Activated T-helper 1 cell treated with anti-CD3 and anti-CD28 coated beads, Interleukin-12 subunit alpha, Interleukin-12 subunit beta, Interleukin-2, Interleukin-4 antibody, amounts not matched to agents 30 ng/mL and 10 ng/mL and 1 ng/mL, durations not matched to agents 14 hours and 24 hours and 36 hours (primary cell): ENCODE measurements at places on chromosomes 16 and 17.

DNA sequence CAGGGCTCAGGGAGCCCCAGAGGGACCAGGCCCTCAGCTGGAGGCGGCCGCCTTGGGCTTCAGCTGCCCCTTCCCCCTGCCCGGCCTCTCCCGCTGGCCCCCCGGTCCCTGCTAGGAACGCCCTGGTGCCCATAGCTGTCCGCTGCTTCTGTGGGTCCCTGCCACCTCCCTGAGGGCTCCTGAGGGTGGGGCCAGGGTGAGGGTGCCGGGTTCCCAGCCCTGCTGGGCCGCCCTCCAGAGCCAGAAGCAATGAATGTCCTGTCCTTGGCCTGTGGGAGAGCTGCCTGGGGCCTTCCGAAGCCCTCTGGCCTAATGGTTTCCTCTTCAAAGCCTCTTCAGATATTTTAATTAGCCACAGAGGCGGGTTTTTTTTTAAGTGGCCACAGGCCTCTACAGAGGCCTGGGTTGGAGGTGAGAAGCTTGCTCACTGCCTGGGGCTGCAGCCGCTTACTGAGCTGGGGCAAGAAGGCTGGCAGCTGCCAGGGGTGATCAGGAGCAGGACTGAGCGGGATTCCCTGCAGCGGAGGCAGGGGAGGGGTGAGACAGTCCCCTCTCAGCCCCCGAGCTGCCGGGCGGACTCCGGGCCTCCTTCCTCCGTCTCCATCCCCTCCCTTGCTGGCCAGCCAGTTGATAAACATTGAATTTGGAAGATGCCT lies 9.9 kb downstream of the CENPX start:
- DNase-seq = no peak
- H3K27ac ChIP-seq = no peak overlapping the region
- no peak overlapping the region for H3K4me3 ChIP-seq
- no peaks in the 10 kb centered on the region for H3K27me3 ChIP-seq
- H3K36me3 ChIP-seq = no peaks in the 10 kb centered on the region
- no peaks in the 10 kb centered on the region for H3K4me1 ChIP-seq

DNA sequence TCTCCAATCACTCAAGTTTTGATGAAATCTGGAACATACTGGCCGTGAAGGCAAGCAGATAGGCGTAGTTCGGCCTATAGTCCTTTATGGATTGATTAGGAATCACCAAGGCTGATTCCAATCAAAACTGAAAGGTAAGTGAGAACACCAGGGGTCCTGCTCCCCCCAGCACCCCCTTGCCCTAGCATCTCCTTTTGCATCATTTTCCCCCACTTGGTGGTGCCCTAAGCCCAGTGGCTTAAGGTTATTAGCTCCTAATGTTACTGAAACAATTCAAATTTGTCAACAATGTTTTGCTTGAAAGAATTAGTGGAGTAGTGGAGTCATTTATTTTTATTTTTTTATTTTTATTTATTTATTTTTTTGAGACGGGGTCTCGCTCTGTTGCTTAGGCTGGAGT lies 4.9 kb downstream of the SLFN14 start:
- no peak overlapping the region for H3K4me3 ChIP-seq
- no peaks in the 10 kb centered on the region for H3K36me3 ChIP-seq
- H3K27me3 ChIP-seq = peaks cover 19% of the 10 kb centered on the region

- H3K4me3 ChIP-seq = no peak overlapping the region
- H3K27ac ChIP-seq = no peak overlapping the region
- H3K36me3 ChIP-seq = peaks cover 2% of the 10 kb centered on the region
- H3K4me1 ChIP-seq = no peaks in the 10 kb centered on the region
- no peak for DNase-seq
Observed at GRCh38 chr16:74721716-74722115, 21.1 kb upstream of the MLKL start.

DNA sequence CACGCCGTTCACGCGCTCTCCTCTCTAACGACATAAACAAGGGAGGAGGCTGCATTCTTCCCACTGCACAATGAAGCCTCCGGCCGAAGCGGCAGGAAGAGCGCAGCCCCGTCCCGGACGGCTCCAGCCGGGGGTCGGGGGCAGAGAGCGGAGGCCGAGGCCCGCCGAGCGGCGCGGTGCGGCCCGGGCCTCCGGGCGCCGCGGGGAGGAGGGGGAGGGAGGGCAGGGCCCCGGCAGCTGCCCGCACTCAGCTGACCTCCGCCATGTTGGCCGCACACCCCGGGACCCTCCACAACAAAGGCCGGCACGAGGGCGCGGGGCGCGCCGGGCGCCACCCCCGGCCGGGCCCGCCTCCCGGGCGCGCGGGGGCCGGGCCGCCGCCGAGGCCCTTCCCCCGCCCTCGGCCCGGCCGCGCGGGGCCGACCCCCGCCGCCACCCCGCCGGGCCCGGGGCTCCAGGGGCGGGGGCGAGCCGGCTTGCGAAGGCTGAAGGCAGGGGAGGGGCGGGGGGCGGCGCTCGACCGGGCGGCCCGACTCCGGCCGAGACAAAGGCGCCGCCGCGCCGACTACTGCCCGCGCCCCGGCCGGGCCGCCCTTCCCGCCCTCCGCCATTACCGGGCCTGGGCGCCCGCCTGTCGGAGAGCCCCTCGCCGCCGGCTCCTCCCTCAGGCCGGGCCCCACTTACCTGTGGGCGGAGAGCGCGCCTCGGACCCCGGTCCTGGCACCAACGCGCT lies 527 bp downstream of the SIAH1 start:
- no peaks in the 10 kb centered on the region for H3K27me3 ChIP-seq
- H3K27ac ChIP-seq = peak overlapping the region; percentile 95
- peak; percentile 33 for DNase-seq
- H3K4me3 ChIP-seq = peak overlapping the region; percentile 97

GRCh38 chr16:70651524-70651923 lies 5.2 kb downstream of the IL34 start:
- H3K4me3 ChIP-seq = no peak overlapping the region
- no peak overlapping the region for H3K27ac ChIP-seq
- no peak for DNase-seq

- peaks cover 71% of the 10 kb centered on the region for H3K4me1 ChIP-seq
- H3K27ac ChIP-seq = peak overlapping the region; percentile 95
- no peaks in the 10 kb centered on the region for H3K27me3 ChIP-seq
- peak overlapping the region; percentile 80 for H3K4me3 ChIP-seq
Observed at GRCh38 chr16:31265329-31266245, 5.8 kb downstream of the ITGAM start.

DNA sequence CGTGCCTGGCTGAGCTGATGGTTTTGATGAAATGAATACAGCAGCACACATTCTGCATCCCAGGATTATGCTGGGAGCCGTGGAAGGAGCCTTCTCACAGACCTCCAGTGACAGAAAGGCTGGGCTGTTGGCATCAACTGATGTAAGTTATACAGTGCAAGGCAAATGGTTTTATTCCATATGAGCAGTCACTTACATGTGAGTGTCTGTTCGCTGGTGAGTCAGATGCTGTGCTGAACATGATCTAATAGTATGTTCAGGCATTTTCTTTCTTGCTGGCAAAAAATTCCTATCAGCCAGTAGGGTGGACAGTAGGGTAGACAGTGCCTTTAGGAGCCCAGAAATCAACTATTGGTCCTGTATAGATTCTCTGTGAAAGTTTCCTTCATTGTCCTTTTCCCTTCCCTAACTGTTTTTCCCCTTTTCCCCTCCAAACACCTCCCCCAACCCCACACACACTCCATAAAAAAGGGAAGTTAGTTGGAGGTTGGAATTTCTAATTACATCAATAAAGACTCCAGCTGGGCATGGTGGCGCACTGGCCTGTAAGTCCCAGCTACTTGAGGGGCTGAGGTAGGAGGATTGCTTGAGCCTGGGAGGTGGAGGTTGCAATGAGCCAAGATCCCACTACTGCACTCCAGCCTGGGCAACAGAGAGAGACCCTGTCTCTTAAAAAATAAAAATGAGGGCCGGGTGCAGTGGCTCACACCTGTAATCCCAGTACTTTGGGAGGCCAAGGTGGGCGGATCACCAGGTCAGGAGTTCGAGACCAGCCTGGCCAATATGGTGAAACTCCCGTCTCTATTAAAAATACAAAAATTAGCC lies 36.2 kb downstream of the LDHD start:
- DNase-seq = no peak
- H3K27me3 ChIP-seq = no peaks in the 10 kb centered on the region
- H3K36me3 ChIP-seq = peaks cover 50% of the 10 kb centered on the region
- no peak overlapping the region for H3K27ac ChIP-seq
- peaks cover 78% of the 10 kb centered on the region for H3K4me1 ChIP-seq

DNA sequence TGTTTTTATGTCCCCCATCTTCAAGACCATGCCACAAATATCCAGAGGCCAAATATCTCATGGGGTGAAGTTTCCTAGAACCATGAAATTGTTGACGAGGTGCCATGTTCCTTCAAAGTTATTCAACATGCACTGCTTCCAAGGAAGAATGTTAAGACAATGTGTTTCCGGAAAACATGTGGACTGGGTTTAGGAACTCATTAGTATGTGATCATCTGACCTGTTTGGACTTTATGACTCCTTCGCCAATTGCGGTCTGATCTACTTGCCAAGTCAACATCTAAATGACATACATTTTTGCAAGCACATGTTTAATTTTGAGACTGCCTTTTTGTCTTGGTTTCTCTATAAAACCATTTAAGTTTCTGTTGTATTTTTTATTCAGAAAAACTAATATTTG lies 234.8 kb downstream of the MAF start:
- no peaks in the 10 kb centered on the region for H3K36me3 ChIP-seq
- H3K27ac ChIP-seq = no peak overlapping the region
- DNase-seq = no peak
- H3K4me3 ChIP-seq = no peak overlapping the region
- H3K4me1 ChIP-seq = peaks cover 14% of the 10 kb centered on the region
